ENCODE measurements at places on chromosomes 11 and 22.
A peak's percentile ranks its signal among the peaks of the same experiment; 100 is the strongest.

DNA sequence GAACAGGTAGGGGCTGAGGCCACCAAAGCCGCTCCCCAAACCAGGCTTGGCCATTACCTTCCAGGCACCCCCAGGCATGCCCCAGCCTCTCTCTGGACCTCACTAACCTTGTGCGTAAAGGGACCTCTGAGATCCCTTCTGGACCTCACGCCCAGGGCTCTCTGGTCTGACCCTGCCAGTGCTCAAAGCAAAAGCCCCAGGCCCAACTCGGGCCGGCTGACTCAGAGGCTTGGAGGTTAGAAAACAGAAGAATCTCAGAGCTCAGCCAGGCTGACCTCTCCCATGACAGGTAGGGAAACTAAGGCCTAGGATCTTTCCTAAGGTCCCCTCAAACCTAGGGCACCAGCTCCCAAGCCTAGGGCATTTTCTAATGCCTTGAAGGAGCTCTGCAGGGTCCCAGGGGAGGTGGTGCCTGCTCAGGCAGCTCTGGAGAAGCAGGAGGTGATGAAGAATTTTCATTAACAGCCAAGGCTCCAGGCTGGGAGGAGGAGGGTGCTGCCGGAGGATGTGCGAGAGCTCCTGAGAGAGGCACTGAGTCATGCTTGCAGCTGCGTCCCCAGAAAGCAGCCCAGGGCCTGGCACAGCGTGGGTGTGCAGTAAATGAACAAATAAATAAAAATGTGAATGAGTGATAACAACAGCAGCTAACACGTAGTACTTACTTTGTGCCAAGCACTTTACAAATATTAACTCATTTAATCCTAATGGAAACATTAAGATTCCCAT is 25.6 kb downstream of the ARRB1 start:
- DNase-seq, result peak; percentile 76

- no peak for DNase-seq
These were observed 87.3 kb downstream of the SIK3 start for GRCh38 chr11:117010808-117011540.

DNA sequence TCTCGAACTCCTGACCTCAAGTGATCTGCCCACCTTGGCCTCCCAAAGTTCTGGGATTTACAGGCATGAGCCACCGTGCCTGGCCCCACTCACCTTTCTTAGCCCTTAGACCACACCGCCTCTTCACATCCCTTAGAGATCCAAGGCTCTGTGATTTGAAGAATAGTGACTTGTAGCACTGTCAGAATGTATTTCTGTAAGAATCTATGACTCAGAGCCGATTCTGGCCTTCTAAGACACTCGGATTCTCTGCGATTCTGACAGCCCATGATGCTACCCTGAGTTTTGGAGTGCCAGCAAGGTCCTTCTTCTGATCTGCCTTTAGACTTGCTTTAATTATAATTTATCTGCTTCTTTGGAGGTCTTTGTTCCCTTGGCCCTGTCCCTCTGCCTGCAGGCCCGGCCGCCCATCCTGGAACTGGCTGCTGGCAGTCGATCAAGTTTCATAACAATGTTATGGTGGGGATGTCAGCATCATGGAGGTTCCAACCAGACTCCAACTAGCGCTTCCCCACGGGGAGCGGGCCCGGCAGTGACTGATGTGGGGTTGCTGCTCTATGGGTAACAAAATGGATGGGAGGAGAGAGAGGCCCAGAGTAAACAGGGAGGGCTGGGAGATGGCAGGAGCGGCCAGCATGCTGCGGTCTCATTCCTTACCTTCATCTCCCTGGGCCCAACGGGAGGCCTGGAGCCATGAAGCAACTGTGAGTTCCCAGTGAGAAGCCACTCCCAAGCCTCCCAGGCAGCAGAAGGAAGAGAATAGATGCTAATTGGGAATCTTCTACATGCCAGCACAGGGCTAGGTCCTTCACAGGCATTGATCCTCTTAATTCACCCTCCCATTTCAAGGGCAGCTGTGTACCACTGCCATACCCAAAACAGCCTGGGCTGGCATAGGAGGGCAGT is 55.7 kb upstream of the RASD2 start:
- DNase-seq, result no peak

DNA sequence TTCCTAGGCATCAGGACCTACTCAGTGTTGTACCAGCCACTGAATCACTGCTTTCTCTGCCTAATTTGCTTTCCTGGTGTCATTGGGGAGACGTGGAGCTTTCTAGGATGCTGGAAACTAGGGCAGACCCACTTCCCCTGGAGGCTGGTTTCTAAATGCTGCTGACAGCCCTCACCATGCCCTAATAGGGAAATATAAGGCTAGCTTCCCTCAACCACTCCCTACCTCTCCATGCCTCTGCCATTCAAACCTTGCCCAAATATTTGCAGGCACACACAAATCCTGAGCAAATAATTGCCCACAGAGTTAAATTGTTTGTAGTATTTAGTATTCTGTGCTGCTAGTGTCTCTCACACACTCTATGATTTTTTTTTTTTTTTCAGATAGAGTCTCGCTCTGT is 310.2 kb downstream of the DDX10 start:
- no peak for DNase-seq

GRCh38 chr22:19233189-19233661 is 54.7 kb upstream of the SLC25A1 start:
- DNase-seq, result no peak

- peak; percentile 65 for DNase-seq
These were observed 444 bp downstream of the CAVIN3 start for GRCh38 chr11:6319704-6320410.

GRCh38 chr22:19596680-19597398 is 72.6 kb upstream of the CLDN5 start:
- no peak for DNase-seq

DNA sequence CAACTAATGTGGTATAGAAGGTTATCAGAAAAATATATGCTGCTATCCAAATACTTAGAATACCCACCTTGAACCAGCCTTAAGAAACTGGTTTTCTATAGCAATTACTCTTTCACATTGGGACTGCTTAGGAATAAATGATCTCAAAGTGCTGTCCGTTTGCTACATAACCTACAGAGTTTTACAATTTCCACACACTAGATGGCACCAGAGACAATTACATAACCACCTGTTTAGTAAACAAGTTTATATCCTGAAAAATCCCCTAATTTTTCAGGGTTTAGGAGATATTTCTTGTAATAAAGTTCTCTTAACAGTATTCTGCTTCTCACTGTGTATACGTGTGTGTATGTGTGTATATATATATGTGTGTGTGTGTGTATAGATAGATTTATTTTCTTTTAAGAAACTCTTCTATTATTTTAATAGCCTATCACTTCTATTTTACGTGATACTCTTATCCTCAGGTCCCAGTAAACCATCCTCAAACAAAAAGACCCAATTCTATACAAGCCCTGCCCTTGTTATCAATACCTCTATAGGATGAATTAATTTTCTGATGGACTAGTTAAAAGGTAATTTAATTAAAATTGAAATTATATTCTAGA is 6.7 kb upstream of the OR5I1 start:
- no peak for DNase-seq

GRCh38 chr11:134519390-134519750 is 107.3 kb upstream of the B3GAT1 start:
- DNase-seq, result no peak

Measured in activated naive CD8-positive, alpha-beta T cell treated with anti-CD3 and anti-CD28 coated beads for 36 hours (primary cell).